Esophagus muscularis mucosa (tissue), 4 donors: ENCODE measurements at places on chromosomes 4 and X. TPM values are rescaled to one million over a fixed set of nuclear protein-coding genes. Genes with fewer than 3 reads are reported as not detected.

GRCh38 chr4:137623013-137623412 lies 90.7 kb upstream of the PCDH18 start:
- DNase-seq, result no peak

The FGFR3 gene
- 1.3 TPM for total RNA-seq

DNA sequence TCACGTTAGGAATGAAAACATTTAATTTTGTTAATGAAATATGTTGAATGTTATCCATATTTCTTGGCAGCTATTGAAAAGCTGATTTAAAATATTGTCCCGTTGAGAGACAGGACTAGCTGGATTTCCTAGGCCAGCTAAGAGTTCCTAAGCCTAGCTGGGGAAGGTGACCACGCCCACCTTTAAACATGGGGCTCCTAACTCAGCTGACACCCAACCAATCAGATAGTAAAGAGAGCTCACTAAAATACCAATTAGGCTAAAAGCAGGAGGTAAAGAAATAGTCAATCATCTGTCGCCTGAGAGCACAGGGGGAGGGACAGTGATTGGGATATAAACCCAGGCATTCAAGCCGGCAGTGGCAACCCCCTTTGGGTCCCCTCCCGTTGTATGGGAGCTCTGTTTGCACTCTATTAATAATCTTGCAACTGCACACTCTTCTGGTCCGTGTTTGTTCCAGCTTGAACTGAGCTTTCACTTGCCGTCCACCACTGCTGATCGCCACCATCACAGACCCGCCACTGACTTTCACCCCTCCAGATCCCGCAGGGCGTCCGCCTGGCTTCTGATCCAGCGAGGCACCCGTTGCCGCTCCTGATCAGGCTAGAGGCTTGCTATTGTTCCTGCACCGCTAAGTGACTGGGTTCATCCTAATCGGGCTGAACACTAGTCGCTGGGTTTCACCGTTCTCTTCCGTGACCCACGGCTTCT lies 308.9 kb downstream of the GLUD2 start:
- DNase-seq, result no peak

DNA sequence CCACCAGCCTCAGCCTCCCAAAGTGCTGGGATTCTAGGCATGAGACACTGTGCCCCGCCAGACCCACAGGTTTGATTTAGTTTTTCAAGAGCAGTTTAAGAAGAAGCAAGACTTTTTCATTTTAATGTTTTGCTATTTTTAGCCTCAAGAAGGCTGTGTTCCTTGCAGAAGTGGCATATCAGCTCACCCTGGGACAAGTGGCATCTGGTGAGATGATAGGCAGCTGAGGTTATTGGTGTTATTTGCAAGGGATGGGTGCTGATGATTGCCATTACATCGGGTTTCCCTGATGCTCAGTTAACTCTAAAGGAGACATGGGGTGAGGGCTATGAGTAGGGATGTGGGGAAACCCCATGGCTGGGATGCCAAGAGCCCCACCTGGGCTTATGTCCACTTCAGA lies 120.4 kb downstream of the MXRA5 start:
- DNase-seq, result no peak

- no peak for DNase-seq
Observed at GRCh38 chr4:184851200-184851541, 25.4 kb upstream of the ACSL1 start.

GRCh38 chrX:104435249-104435648 lies 130.8 kb upstream of the IL1RAPL2 start:
- DNase-seq, result no peak

GRCh38 chr4:138267835-138268234 lies 25.7 kb upstream of the SLC7A11 start:
- no peak for DNase-seq

The PTTG2 gene
- total RNA-seq, result 2.0 TPM

DNA sequence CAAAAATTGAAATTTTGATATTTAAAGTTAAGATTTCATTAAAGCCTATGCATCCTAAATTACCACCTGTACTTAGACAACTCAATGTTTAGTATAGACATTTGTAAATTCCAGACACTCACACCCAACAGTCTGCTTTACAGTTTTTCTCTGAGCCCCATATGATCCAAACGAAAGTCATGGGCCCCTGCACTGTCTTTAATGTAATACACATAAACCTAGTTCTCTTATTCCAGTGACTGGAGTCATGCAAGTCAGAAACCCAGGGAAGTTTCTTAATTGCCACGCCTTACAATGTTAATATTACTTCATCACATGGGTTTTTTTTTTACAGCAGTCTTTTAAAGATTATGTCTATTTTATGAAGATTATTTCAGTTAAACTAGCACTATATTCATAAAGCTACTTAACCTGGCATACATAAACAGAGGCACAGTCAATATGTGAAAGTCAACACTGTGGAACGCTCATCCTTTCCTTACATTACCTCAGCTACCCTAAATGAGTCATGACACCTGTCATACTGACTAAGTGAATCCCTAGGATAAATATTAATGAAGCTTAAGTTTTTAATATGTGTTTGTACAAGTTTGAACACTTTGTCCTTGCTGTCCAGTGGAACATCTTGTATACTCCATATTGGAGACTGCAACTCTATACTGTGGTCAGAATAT lies 67.7 kb upstream of the H2AZ1 start:
- DNase-seq, result no peak

DNA sequence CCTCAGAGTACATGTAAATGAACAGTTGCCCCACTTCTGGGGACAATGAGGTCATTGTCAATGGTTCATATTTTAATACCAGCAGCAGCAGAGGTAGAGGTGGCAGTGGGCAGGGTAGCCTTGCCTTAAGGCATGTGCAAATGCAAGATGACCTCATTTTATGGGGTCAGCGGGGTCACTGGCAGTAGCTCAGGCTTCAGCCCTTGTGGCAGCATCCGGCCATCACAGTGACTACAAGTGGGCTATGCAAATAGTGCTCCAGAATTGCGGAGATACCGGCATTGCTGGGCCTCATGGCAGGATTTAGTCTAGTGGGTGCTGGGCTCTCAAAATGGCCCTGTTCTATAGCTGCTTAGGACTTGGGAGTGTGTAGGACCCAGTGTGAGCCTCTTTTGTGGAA lies 144.7 kb downstream of the FAM47A start:
- no peak for DNase-seq

DNA sequence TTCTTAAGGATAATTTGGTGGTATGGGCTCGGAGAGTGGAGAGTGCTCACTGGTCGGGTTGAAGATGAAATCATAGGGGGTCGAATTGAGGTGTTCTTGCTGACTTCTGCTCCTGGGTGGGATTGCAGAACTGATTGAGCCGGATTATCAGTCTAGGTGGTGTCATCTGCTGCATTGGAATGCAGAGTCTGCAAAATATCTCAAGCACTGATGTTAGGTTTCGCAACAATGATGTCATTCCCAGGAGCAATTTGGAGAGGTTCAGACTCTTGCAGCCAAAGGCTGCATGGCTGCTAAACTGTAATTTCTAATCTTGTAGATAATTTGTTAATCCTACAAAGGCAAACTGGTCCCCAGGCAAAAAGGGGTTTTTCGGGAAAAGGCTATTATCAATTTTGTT lies 67.7 kb downstream of the RHOH start:
- DNase-seq, result no peak

DNA sequence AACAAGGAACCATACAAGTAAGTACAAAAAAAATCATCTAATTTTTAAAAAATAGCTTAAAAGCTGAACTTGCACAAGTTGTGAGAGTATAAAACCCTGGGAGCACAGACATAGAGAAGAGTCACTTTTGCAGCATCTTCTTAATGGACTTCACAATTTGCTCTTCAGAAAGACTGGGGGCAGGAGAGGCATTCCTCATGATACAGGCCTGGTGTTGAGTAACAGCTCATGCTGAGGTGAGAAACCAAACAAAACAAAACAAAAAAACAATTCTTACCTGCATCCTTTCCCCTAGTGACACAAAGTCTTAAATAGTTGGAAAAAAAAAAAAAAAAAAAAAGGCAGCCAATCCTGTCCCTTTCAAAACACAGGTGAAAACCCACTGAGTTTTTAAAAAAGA lies 562.8 kb downstream of the FSTL5 start:
- DNase-seq, result no peak

DNA sequence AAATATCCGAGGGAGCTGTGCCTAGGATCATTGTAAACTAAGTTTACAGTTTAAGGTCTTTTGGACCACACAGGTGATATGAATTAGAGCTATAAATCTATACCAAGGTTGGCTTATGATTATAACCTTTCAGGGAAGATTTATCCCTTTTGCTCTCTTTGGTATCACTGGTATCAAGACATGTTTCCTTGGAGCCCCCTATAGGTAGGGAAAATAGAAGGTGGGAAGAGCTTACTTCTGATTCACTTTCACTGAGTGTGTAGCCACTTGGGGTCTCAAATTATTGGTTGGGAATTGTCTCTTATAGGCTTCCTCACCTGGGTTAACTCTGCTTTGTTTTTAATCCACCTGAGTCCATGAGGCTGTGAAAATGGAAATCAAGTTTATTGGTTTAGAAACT lies 262.1 kb upstream of the NR3C2 start:
- DNase-seq, result no peak

DNA sequence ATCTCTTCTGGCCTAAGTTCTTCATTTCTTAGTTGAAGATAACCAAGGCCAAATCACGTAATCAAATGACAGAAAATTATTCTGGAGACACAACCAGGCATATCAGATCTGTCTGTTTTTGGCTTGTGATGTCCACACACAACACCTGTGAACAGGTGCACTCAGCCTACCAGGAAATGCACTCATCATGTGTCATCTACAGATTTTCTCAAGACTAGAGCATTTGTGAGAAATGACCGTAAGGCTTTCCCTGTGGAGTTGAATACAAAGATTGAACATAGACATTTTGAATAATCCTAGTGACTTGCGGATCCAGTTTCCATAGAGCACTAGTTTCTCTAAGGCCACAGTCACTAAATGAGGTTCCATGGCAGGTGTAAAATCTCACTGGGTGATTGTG lies 26.7 kb upstream of the CXCL8 start:
- no peak for DNase-seq

The PDGFRA gene
- 123 TPM for total RNA-seq
